Vagina (tissue), 2 donors: ENCODE measurements at places on chromosomes 5 and 9.

- DNase-seq: no peak
Observed at GRCh38 chr9:4769321-4770080, 23.2 kb upstream of the RCL1 start.

DNA sequence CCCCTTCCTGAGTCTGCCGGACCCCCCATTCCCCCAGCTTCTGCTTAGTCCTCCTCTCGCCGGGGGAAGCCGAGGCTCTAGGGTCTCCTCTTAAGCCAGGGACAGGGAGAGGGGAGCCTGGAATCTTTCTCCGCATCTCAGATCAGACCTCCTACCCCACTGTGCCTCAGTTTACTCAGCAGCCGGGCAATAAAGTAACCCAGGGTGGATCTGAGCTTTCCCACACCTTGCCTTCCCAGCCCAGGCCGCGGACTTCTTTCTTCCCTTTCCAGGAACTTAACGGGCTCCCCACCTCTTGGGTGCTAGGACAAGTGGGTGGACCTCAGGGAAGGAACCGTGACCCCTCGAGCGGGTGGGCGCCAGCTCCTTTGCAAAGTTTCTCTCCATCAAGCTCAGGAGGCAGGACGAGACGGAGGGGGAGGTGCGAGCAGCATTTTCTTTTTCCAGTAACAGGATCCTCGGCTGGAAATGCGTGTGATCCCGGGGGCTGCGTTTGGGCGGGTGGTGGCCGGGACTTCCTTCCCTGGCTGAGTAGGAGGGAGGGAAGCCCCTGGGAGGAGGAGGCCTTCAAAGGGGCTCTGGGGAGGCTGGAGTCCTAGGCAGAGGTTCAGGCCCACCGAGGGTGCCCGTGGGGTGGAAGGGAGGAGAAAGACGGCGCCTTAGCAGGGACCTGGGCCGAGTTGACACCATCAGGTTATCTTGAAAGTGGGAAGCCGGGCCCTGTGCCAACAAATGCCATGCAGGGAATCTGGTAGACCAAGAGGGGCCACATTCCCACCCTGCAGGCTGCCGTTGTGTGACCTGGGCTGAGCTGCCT is 795 bp downstream of the DAB2IP start:
- DNase-seq: no peak

DNA sequence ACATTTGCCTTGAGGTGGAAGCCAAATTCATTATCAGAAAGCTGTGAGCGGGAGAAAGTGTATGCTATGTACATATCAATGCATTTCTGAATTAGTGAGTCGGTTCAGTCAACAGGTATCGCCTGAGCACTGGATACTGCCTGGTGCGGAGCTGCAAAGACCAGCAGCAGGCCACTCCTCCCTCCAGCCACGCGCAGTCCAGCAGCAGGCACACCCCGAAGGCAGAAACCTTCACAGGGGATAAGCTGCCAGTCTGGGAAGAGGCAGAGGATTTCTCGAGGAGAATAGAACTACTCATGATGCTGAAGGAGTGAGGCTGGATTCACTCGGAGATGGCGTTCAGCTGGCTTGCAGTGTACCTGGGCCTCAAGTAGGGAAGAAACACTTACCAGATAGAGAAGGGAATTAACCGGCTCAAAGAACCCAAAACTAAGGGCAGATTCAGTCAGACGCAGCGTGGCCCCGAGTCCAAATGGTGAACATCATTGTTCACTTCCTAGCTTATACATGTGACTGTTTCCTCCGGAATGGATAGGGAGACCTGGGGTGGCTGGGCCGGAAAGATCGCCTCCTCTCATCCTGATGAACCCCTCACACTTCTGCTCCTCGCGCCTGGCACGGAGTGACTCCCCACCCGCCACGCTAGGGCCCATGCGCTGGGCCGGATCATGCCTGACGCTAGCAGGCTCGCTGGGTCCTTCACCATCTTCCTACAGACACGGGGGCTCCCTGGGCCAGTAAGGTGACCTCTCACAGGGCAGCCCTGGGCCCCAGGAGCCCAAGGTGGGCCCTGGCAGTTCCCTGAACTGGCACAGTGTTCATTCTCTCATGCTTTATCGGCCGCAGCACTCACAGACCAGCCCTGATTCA is 78.1 kb upstream of the SPATA31C2 start:
- peak; percentile 75 for DNase-seq

- no peak for DNase-seq
Observed at GRCh38 chr9:70292253-70292652, 33.5 kb downstream of the SMC5 start.

GRCh38 chr5:6000867-6001266 is 377.5 kb downstream of the MED10 start:
- DNase-seq: no peak

GRCh38 chr9:110635589-110635988 is 33.0 kb upstream of the MUSK start:
- DNase-seq: no peak

DNA sequence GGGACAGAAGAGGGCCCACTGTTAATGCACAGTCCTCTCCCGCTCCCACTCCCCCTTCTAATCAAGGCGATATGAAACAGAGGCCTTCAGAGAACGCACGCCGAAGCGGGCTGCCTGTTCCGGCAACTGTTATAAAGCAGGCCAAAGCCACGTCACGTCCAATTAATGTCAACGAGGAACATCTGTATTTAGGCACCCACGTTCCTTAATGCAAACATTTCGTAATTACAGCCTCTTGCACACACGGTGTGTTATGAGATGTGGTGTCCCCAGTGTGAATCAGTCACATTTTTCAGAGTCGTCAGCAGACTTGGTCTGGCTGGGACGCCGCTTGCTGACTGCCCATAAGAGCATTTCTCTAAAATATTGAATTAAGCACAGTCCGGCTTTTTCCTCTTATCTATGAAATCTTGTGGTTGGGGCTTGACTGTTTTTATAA is 339.0 kb downstream of the NSG2 start:
- peak; percentile 64 for DNase-seq

DNA sequence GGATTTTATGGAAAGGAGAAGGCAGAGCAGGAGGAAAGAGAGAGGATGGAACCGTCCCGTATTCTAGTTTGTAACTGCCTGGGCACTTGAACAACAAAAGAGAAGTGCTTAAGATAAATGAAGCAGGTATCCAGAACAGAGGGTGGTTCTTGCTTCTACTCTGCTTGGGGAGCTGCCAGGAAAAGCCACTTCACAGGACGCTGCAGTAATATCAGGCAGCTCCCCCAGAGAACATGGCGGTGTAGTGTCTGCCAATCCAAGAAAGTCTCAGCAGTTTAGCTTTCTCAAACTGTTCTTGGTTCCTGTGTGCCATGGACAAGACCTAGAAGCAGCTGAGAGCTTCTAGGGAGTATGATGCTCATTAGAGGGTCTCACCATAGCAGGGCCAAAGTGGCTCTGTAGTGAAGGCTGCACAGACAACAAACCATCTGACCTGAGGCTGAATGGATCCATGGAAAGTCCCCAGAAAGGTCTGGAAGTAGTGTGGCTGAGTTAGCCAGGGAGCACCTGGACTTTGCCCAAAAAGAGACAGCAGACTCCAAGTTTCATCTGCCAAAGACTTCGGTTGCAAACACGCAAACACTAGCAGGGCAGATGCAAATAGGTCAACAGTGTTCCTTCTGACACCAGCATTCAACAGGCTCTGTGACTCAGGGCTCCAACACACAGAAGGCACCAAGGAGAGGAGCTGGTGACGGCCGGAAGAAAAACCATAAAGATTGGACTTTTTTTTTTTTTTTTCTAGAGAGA is 72.2 kb upstream of the TNFSF8 start:
- no peak for DNase-seq

- no peak for DNase-seq
Observed at GRCh38 chr5:157324237-157324636, 58.3 kb downstream of the CYFIP2 start.

- no peak for DNase-seq
Observed at GRCh38 chr5:133895979-133896845, 72.2 kb downstream of the C5orf15 start.

- DNase-seq: no peak
Observed at GRCh38 chr5:142572006-142572405, 113.9 kb downstream of the FGF1 start.

DNA sequence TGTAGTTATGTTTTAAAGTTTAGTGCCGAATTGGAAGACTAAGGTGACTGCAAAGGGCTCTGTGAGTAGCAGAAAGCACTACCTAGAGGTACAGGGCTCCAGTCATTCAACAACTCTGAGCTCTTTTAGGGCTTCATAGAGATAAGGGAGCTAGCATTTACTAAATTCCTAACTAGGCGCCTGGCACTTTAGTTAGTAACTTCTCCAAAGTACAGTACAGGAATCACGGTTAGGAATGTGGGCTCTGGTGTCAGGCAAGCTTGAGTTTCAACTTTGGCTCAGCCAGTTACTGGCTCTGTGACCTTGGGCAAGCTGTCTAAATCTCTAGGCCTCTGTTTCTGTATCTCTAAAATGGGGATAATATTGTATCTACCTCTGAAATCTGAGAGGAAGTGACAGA is 115.3 kb downstream of the SLIT3 start:
- DNase-seq: no peak

- no peak for DNase-seq
Observed at GRCh38 chr5:153598099-153598498, 107.6 kb downstream of the GRIA1 start.

- DNase-seq: no peak
Observed at GRCh38 chr9:107999890-108000289, 510.3 kb upstream of the KLF4 start.

- no peak for DNase-seq
Observed at GRCh38 chr9:92968081-92968480, 20.8 kb downstream of the FGD3 start.

GRCh38 chr5:20029266-20029665 is 41.3 kb upstream of the CDH18 start:
- DNase-seq: no peak

DNA sequence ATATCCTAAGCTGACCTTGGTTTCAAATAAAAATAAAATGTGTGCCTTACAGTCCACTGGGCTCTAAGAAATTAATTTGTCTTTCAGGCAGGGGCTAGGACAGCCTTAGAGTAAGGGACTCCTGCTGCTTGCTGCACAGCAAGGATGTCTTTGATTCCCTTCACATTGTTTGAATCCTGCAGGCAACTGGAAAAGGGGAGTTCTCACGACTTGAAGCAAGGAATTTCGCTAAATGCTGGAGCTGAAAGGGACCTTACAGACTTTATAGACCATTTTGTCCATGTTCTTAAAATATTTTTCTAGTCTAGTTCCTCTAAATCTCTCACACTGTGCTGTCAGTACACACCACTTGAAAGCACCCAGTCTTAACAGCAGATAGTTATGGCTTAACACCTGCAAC is 35.6 kb downstream of the FBXW11 start:
- DNase-seq: no peak

GRCh38 chr9:124465736-124466135 is 15.5 kb downstream of the ADGRD2 start:
- DNase-seq: no peak

- no peak for DNase-seq
Observed at GRCh38 chr5:180910735-180911134, 11.8 kb downstream of the BTNL8 start.

GRCh38 chr5:160545832-160546231 is 124.2 kb downstream of the PTTG1 start:
- no peak for DNase-seq

DNA sequence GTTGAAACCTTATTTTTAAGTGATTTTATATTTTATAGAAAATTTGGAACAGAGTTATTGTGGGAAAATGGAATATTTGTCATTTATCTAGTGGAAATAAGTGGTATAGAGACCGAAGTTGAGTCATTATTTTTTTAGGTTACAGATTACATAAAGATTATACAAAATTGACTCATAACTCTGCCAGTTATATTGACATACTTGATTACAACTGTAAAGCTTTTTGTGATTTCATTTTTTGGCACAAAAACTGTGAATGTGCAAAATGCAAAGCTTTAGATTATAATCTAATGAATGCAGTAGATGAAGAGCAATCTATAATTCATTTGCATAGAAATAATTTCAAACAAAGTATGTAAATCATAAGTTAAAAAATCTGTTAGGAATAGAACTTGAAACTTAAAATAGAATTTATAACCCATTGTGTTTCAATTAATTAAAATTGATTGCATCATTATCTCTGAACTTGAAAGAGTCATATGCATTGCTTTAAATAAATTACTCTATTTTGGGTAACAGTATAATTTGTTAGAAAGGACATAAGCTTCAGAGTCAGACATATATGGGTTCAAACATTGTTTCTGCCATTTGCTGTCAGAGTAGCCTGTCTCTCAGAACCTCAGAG is 280.4 kb downstream of the FER start:
- no peak for DNase-seq

- no peak for DNase-seq
Observed at GRCh38 chr9:128340691-128341434, 536 bp downstream of the SLC27A4 start.

GRCh38 chr9:108786901-108787689 is 68.7 kb downstream of the ACTL7B start:
- no peak for DNase-seq

- no peak for DNase-seq
Observed at GRCh38 chr5:159051421-159052282, 48.1 kb downstream of the EBF1 start.

- no peak for DNase-seq
Observed at GRCh38 chr9:130421802-130422276, 22.9 kb upstream of the ASS1 start.

- no peak for DNase-seq
Observed at GRCh38 chr5:84191281-84191680, 193.4 kb downstream of the EDIL3 start.

DNA sequence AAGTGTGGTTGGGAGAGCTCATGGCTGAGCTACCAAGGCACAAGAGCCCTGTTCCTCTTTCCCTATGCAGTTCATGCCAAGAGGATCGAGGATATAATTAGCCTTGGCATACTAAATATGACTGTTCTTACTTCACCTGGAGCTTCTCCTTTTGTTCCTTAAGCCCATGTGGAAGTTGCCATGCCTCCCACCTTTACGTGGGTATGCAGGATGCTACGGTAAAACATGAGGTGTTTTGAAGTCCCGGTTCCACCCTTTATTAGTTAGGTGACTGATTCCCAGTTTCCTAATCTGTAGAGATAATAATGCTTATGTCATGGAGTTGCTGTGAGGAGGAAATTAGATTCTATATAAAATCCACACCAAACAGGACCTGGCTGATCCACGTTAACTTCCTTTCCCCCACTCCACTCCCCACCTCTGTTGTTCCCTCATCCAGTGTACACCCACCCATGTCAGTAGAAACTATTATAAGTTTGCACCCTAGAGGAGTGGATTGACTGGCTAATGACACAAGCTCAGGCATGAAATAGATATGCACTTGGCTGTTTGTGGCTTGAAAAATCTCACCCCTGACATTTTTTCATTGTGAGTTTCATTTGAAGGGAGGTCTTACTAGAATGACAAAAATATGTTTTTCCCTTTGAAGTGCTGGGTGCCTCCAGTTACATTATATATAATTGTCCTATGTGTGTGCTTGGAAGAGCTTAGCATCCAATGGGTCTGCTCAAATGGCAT is 36.8 kb upstream of the SHOC1 start:
- DNase-seq: no peak

- DNase-seq: no peak
Observed at GRCh38 chr9:20477940-20478620, 144.2 kb downstream of the MLLT3 start.
